Hypothalamus (tissue), 51 donors: ENCODE measurements at places on chromosomes 4 and X.

DNA sequence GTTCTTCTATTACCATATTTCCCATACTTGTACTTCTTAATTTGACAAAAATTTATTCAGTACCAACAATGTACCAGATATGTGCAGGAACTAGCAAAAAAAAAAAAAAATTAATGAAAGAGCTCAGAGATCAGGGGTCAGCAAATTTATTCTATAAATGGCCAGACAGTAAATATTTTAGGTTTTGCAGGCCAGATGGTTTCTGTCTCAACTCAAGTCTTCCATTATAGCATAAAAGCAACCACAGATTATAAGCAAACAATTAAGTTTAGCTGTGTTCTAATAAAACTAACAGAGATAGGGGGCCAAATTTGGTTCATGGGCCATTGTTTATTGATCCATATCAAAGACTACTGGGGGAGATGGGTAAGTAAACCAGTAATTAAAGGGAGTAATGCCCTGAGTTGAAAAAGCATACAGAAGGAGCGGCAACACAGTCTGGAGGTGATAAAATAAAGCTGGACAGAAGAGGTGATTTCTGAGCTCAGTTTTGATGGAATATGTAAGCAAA lies 19.3 kb downstream of the NEK1 start:
- DNase-seq: no peak

DNA sequence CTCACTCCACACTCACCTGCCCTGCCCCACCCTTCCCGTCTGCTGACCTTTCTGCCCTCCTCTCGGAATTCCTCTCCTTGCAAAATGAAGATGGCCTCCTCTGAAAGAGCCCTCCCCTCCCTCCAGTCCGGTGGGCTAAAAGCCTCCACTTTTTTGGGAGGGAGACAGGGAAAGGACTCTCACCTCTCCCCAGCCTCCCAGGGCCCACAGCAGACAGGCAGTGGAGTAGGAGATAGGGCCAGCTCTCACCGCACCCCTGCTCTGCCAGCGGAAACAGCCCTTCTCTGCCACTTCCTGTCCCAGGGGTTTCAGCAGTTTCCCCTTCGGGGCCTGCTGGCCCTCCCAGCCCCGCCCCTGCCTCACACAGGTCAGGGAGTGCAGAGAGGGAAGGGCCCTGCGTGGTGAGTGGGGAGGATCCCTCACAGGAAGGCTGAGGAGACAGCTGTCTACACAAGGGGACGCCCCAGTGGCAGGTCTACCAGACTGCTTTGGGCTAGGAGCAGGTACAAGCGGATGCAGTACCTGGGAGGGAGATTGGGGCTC lies 18.2 kb downstream of the ELF4 start:
- no peak for DNase-seq

- no peak for DNase-seq
Measured at GRCh38 chrX:55030271-55031205, at the start of gene ALAS2. ALAS2 (minus strand) TSS chrX:55030977; CDS start chrX:55026000, 4,977 bp downstream.

- DNase-seq: no peak
Measured at GRCh38 chrX:149759824-149760223, 14.0 kb upstream of the HSFX1 start.

DNA sequence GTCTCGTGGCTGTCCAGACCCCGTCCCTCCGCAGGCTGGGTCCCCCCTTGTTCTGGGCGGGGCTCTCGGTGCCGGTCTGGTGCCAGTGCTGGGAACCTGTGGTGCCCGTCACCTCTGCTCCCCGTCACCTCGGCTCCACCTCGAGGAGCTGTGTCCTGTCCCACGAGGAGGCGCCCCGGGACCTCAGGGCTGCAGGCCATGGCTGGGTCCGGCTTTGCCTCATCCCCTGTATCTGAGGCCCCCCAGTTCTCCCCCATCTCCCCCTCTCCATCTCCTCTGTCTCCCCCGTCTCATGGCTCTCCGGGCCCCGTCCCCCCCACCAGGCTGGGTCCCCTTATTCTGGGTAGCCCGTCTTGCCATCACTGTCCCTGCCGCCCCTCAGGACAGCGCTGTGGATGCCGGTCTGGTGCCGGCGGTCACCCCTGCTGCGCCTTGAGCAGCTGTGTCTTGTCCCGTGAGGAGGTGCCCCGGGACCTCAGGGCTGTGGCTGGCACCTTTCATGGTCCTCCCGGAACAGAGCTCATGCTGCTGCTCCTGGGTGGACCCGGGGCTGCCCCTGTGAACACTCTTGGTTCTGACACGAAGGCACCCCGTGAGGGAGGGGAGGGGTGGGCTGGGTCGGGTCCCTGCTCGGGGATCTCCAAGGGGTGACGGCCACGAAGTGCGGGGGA lies 13.4 kb upstream of the GTPBP6 start:
- no peak for DNase-seq

DNA sequence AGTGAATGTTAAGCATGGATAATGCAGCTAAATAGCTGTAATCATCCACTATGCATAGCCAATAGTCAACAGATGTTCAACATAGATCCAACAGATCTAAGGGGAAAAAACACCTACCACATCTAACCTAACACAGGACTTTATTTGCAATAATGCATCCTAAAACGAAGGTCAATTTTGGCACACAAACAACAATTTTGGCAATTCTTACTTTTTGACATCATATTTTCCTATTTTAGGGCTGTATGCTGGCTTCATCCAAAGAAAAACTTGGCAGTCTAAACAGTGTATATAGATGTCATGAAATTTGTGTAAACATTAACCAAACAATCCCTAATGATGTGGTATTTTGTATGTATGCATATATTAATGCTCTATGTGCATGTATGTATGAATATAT lies 33.2 kb downstream of the UNC5C start:
- DNase-seq: no peak

DNA sequence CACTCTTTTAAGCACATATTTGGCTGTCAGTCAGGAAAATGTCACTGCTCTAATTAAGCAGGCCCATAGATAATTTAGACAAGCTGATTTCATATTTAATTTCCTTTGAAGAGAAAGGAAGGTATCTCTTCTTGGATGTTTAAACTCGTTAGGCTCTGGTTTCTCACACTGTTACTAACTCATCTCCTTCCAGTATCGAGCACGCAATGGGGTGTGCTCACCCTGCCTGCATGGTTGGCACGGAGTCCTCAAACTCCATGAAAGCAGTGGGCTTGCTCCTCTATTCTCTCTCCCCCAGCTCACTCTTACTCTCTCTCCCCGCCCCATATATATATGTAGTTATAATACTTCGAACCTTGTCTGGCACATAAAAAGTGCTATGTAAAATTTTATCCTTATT lies 76.9 kb downstream of the EGF start:
- no peak for DNase-seq

- DNase-seq: no peak
Measured at GRCh38 chr4:128334256-128334655, 46.6 kb upstream of the PGRMC2 start.

GRCh38 chrX:136933611-136934145 lies 53.2 kb upstream of the RBMX start:
- no peak for DNase-seq

GRCh38 chrX:13890806-13891205 lies 73.9 kb upstream of the GPM6B start:
- DNase-seq: no peak

GRCh38 chrX:150968862-150969720 lies 14.0 kb upstream of the HMGB3 start:
- no peak for DNase-seq

GRCh38 chr4:86367577-86367976 lies 7.7 kb upstream of the MAPK10 start:
- no peak for DNase-seq

GRCh38 chrX:15815779-15816437 lies 25.6 kb downstream of the ZRSR2 start:
- DNase-seq: no peak

- no peak for DNase-seq
Measured at GRCh38 chr4:137609718-137610430, 77.6 kb upstream of the PCDH18 start.

- no peak for DNase-seq
Measured at GRCh38 chrX:153692611-153693156, 5.0 kb downstream of the SLC6A8 start.

DNA sequence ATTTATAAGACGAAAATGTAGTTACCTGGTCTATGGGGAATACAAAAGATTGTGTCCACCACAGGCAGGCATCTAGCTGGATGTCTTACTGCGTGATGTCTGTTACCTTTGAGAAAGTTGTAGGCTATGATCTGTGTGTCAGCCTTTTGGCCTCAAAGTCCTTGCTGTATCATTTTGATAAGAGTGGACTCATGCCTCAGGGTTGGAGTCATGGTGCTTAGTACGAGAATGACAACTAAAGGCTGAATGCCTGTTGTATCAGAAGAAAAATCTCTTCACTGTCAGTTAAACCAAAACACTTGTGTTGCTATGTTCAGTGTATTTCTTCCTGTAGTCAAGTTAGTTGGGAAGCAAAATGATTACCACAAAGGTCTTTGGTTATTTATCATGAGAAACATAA lies 226.2 kb downstream of the ARHGAP10 start:
- no peak for DNase-seq

GRCh38 chr4:74671080-74671698 lies 123.1 kb downstream of the BTC start:
- no peak for DNase-seq

- no peak for DNase-seq
Measured at GRCh38 chr4:138045036-138045435, 197.1 kb downstream of the SLC7A11 start.

DNA sequence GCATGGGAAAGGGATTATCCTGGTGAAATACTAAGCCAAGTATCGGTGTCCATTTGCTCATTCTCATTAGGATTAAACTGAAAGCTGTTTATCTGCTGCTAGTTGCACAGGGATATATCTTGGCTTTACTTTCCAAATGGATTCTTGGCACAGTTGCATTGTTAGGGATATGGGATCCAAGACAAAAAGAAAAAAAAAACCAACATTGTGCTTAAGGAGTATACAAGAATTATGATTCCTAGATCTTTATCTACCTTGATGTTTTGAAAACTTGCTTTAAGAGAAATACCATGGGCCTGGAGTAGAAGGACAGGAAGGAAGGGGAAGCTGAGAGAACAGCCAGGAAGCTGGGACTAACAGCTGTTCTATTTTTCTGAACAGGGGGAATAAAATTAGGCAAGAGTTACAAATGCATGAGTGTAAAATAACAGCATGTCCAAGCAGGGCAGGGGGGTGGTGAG lies 107.6 kb downstream of the ATXN3L start:
- DNase-seq: no peak

DNA sequence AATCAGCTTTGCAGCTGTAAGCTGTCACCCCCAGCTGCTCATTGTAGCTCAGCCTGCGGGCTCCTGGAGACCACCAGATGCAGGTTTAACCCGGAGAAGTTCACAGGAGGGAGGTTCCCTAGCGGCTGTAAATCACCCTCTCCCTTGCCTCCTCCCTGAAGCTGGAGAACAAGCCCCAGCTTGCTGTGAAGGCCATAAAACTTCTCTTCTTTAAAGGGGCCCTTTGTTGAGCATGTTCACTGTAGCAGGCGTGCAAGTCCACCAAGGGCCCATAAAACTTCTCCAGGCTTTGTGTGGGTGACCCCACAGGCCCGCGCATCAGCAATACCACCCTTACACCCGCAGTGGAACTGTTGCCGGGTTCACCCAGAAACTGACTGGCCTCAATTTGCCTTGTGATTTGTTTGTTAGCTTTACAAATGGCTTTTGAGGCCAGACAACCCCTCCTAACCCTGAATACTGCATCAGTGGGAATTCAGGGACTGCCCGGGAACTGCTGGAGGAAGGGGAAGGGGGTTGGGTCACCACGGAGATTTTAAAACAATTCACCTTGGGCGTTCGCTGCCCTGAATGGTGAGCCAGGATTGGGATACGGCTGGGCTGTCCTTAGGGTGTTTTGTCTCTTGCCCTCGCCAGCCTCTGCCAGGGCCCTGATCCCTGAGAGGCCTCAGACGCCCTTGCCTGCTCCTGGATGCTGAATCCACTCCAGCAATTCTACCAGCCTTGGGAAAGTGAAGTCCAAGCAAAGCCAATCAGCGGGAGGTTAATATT lies 49.5 kb upstream of the ATP6AP2 start:
- no peak for DNase-seq

DNA sequence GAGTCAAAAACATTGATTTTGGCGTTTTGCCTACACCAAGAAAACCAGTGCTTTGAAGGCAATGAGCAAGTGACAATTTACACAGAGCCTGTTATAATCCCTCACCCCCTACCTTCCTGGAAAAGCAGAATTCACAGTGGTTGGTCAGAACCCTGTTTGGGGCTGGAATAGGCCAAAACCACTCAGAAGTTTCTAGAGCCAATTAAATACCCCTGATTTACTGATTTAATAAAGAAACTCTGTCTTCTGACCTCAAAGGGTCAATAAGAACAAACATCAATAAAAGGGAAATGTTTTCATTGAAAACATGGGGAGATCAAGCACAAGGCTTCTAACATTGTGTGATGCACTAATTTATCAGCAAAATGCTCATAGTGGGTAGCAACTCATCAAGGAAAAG lies 116.3 kb downstream of the UNC5C start:
- DNase-seq: no peak

GRCh38 chr4:7195546-7196287 lies 3.4 kb downstream of the SORCS2 start:
- no peak for DNase-seq

- no peak for DNase-seq
Measured at GRCh38 chr4:154590329-154591006, at the start of gene FGA. FGA (minus strand) TSS chr4:154590742; CDS start chr4:154590687, 55 bp downstream.

DNA sequence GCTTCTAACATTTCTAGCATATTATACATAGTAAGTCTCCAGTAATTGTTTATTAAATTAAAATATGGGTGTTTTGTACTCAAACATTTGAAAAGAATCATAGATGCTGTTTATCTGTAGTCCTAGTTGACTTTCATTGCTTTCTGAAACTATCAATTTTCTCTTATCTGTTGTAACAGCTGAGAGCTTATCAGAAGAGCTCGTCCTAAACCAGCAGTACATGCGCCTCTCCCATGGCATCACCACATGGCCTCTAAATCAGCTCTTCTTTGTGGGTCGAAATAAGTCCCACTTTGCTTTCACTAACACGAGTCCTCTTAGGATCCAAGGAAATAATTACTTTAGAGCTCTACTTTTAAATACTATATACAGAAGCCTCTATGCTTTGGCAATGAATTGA lies 55.1 kb downstream of the PPP3CA start:
- DNase-seq: no peak

GRCh38 chr4:20370274-20370673 lies 118.6 kb downstream of the SLIT2 start:
- no peak for DNase-seq

DNA sequence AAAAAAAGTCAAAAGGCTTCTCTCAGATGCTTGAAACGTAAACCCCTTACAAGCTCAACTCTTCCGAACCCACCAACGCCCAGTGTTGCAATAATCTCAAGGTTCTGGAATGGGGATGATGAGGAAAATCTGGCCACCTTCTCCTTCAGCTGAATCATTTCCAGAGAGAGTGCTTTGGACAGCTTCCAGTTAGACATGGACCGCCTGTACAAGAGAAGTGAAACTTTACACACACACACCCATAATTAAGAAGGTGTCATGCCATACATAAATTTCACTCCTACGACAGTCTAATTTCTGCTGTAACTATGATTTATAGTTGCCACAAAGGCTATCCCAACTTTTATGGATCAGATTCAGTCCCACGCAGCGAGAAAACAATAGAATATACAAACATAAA lies 72.3 kb downstream of the PRKG2 start:
- no peak for DNase-seq

GRCh38 chr4:111542056-111542455 lies 603.2 kb upstream of the FAM241A start:
- no peak for DNase-seq

- no peak for DNase-seq
Measured at GRCh38 chrX:120697053-120697452, 67.2 kb upstream of the C1GALT1C1 start.
